ENCODE measurements at places on chromosomes 12 and 14.

GRCh38 chr12:93060666-93061472, 131.8 kb upstream of the EEA1 start:
- peak; percentile 9 for DNase-seq

DNA sequence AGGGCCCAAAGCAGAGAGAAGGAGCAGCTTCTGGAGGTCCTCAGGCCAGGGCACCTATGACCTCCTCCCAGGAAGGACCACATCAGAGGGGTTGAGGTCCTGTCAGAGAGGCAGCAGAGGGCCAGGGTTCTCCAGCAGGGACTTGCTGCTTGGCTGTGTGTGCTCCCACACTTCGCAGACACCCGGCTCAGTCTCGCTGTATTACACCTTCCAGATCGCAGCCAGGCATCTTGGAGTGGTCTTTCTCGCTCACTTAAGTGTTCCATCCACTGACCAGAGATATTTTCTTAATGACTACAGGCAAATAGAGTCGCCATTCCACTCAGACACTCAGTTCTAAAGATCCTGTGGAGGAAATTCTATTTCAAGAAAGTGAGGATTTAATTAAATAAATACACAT, 84.3 kb downstream of the PRIMA1 start:
- no peak for DNase-seq

DNA sequence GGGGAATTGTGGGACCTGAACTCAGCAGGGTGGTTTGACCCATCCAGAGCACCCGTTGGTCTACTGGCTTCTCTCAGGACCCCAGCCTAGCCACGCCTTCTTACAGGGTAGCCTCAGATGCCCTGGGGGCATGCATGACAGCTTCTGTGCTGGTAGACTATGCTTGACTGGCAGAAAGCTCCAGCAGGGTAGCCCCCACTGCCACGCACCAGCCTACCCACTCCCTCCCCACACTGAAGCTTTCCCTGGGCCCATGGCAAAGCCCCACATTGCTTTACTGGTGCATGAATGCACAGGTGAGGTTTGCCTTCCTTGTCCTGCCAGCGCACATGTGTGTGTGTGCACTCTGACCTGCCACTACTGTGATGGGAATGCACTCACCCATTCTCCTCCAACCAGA, 772.2 kb downstream of the LRFN5 start:
- no peak for DNase-seq

DNA sequence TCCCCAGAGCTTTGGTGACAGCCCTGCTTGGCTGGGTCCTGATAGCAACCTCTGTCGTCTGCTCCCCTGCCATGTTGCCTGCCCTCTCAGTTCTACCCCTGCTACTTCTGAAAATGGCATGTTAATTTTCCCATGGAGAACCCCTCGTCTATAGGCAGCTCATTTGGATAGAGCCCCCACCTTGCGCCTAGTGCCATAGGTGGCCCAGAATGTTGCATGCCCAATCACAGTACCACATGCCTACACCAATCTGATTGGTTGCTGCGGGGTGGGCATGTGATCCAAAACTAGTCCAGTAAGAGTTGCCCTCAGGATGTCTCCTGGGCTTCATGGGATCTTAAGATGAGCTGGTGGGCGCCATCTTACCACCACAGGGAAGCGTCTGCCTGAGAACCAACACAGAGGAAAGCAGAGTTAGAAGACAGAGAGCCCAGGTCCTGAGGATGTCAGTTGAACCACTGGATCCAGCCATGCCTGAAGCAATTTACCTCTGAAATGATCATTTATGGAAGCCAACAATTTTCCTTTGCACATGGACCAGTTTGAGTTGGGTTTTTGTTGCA, 85.7 kb downstream of the PAPOLA start:
- DNase-seq: no peak

DNA sequence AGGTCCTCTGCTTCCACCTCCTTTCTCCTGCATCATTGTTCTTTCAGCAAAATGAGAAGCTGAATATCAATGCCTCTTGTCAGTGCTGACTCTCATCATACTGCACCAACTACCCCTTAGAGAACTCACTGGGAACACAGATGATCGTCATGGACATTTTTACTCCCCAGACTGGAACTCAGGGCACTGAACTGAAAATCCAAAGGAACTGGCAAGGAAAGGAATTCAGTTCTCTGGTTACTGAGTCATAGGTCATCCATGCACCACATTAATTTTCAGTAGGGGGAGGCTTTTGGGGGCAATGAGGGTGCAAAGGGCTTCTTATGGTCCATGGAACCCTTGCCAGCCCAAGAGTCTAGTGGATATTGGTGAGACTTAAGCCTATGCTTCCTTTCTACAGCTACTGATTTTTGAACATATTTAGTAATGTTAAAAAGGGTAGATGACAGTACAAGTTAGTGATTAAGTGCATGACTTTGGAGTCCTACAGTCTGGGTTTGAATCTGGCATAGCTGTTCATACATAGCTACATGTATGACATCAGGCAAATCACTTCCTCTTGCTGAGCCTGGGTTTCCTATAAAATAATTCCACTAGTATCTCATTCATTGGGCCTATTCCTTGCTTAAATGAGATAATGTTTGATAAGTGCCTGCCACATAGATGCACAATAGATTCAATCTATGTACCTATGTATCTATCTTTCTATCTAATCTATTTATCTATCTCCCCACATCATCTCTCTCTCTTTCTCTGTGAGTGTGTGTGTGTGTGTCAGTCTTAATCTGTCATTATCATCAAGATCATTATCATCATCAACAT, 29.2 kb downstream of the BBS10 start:
- no peak for DNase-seq

GRCh38 chr12:49980501-49981349, 8.0 kb downstream of the AQP6 start:
- no peak for DNase-seq

DNA sequence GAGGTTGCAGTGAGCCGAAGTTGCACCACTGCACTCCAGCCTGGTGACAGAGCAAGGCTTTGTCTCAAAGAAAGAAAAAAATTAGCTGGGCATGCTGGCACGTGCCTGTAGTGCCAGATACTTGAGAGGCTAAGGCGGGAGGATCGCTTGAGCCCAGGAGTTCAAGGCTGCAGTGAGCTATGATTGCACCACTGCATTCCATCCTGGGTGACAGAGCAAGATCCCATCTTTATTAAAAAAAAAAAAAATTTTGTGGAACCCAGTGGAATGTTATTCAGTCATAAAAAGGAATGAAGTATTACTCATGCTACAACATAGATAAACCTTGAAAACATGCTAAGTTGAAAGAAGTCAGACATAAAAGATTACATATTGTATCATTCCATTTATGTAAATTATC, 8.3 kb upstream of the ERBB3 start:
- no peak for DNase-seq

DNA sequence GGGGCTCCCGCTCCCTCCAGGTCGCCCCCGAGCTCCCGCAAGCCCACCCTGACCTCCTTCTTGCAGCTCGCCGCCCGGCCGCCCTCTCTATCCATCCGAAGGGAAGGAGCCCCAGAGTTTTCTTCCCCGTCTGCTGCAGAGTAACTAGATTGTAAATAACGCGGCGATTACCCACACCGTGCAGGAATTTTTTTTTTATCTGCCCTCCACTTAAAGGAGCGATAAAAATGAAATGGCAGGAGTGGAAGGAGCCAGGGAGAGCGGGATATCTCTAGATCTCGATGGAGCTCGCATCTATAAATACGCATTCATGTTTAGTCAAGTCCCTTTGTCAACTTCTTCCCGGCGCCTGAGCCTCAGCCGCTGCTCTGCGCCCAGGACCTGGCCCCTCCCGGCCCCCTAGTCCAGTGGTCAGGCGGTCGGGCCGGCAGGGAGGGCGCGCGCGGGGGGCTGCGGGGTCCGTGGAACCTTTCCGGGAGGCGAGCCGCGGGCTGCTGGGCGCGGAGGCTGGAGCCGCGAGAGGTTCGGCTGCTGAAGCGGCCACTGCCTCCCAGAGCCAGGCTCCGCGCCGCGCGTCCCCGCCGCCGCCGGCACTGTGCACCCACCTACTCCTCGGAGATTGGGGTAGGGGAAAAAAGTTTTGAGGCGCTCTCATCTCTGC, 386.0 kb downstream of the BCAT1 start:
- peak; percentile 2 for DNase-seq

- no peak for DNase-seq
Observed at GRCh38 chr12:57347284-57347683, 83.6 kb downstream of the R3HDM2 start.

GRCh38 chr12:90999966-91000365, 4.8 kb downstream of the EPYC start:
- no peak for DNase-seq

- no peak for DNase-seq
Observed at GRCh38 chr14:55389330-55389729, 22.3 kb downstream of the ATG14 start.

- peak; percentile 91 for DNase-seq
Observed at GRCh38 chr12:452667-453210, 7.0 kb upstream of the B4GALNT3 start.

GRCh38 chr12:116039081-116039480, 238.4 kb downstream of the MED13L start:
- DNase-seq: no peak

GRCh38 chr12:50338920-50339645, 55.8 kb upstream of the LIMA1 start:
- no peak for DNase-seq

- DNase-seq: no peak
Observed at GRCh38 chr14:56814519-56814959, 4.3 kb upstream of the OTX2 start.

- DNase-seq: no peak
Observed at GRCh38 chr12:109069307-109070271, 17.2 kb downstream of the USP30 start.

DNA sequence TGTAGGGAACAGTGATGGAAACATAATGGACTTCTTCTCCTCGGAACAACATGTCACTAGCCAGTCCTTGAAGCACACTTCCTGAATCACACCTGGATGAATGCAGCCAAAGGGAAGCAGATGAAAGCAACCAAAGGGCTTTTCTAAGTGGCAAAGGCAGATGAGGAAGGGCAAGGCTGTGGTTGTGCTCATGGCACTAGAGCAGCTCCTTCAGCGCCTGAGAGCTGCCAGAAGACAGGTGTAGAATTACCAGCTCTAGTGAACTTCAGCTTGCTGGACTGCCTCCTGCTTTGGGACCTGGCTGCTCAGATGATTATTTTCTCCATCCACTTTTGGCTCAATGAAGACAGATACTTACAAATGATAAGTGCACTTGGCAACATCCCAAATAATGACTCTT, 1372.1 kb upstream of the SEL1L start:
- DNase-seq: no peak

- no peak for DNase-seq
Observed at GRCh38 chr12:40376533-40377267, 151.9 kb downstream of the LRRK2 start.

- DNase-seq: no peak
Observed at GRCh38 chr14:76228138-76228537, 76.4 kb downstream of the GPATCH2L start.

- DNase-seq: no peak
Observed at GRCh38 chr12:75471902-75472890, 8.4 kb upstream of the GLIPR1 start.

DNA sequence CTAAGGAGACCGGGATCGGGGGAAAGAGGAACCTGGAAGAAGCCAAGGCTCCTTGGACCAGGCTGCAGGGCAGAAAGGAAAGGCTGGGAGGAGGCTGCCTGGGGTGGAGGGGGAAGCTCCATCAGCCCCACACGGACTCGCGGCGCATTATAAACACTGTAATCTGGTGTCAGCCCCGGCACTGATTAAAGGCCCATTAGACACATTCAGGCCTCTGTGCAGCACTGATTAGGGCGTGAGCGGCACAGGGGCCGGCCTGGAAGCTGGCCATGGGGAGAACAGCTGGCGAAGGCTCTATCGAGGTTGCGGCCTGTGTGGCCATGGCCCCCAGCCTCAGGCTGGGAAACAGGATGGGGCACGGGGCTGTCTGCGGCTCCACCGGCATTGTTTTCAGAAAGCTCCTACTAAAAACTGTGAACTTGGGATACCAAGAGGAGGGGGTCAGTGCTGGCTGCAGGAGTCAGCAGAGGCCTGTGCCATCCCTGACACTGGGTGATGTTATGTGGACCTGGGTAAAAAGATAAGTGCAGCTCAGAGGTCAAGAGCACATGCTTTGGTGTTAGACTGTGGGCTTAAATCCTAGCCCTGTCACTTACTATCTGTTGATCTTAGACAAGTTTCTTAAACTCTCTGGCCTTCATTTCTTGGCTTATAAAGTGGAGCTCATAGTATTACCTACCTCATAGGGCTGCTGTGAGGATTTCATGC, 10.6 kb downstream of the ACVRL1 start:
- no peak for DNase-seq

DNA sequence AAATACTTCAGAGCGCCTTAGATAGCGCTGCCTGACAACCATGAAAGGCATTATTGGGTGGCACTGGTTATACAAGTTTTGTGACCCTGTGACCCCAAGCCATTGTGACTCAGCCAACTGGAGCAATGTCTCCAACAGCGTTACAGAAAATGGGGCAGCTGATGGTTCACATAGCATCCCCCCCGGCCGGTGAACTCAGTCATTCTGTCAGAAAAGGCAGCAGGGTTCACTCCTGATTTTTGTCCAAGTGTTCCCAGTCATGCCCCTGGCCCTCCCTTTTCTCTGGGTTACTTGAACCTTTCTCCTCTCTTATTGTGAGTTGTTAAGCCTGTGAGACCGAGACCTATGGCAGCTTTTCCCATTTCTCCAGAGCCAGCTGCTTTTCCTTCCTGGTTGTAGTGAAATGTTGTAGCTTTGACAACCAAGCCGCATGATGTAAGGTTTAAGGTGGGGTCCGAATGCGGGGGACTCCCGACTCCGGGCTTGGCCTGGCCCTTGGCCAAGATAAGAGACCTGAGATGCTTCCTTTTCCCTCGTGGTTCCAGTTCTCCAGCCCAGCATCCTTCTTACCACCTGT, 22.0 kb downstream of the CD9 start:
- no peak for DNase-seq

GRCh38 chr14:89600950-89601826, 184.2 kb upstream of the FOXN3 start:
- no peak for DNase-seq

GRCh38 chr14:92340931-92341330, 18.0 kb downstream of the SLC24A4 start:
- peak; percentile 42 for DNase-seq

GRCh38 chr12:109087250-109087649, 6.0 kb downstream of the ALKBH2 start:
- DNase-seq: peak; percentile 27

Measured in activated CD8-positive, alpha-beta T cell treated with anti-CD3 and anti-CD28 coated beads for 36 hours (primary cell).